ENCODE measurements at places on chromosomes 1 and 21.
A peak's percentile ranks its signal among the peaks of the same experiment; 100 is the strongest.

- DNase-seq: no peak
These were observed 5.1 kb downstream of the IFNAR2 start for GRCh38 chr21:33234635-33235520.

GRCh38 chr1:233019778-233020325 is 69.4 kb downstream of the NTPCR start:
- DNase-seq: no peak

DNA sequence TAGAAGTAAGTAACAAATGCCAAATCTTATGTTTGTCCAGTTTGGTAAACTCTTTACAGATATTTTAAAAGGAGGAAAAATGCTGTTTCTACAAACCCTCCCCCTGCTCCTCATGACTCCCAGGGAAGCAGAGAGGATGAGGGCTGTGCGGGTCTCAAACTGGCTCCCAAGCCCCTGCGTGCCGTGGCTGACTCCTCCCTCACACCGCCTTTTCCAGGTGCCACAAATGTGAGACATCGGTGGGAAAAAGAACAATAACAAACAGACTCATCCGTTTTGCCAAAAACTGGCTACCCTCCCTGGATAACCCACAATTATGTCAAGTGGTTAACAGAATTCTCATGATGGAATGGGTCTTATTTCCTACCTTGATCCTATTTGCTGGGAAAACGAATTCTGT is 594.6 kb downstream of the PTPRU start:
- DNase-seq: no peak

- DNase-seq: no peak
These were observed 28.1 kb downstream of the SMAP2 start for GRCh38 chr1:40401473-40402201.

DNA sequence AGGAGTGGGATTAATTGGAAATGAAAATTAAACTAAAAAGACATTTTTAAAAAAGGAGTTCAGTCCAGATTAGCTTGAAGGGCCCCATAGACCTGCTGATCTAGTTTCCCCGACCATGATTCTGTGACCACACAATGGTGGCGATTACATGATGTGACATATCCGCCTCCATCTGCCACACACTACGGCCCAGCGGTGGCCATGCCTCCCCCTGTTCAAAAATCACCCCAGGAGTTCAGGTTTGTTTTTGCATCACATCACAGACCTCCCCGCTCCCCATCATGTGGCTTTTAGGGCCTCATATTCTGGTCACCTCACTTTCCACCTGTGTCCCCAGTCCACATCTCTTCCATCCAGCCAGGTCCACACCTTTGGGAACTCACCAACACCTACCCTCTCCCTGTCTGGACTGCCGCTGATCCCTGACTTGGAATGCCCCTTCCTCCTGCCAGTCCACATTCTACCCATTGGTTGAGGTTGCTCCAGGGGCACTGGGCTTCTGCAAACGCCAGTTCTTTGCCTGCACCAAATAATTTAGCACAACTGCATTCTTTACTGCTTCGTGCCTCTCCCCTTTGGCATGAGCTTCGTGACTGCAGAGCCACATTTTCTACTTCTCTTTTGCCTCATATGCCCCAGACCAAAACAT is 38.9 kb downstream of the CD247 start:
- no peak for DNase-seq

DNA sequence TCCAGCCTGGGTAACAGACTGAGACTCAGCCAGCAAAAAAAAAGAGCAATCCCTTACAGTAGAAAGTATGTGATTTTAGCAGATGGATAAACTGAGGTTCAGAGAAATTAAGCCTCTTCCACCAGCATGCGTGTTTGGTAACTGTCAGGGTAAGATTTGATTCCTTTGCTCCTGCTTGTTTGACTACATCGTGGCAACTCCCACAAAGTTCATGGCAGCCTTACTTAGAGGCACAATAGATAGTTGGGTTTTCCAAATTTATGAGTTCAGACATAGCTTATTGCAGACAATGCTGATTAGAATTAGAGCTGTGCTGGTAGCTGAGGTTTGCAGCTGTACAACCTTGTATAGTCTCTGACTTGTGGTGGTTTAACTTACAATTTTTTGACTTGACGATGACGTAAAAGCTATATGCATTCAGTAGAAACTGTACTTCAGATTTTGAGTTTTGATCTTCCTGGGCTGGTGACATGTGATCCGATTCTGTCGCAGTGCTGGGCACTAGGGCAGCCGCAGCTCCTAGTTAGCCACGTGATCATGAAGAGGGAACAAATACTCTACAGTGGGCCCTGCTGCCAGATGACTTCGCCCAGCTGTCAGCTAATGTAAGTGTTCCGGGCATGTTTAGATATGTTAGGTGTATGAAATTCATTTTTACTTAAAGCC is 167.8 kb downstream of the DHRS3 start:
- peak; percentile 43 for DNase-seq
